ENCODE measurements at places on chromosomes 1 and 21. TPM values are rescaled to one million over a fixed set of nuclear protein-coding genes. Genes with fewer than 3 reads are reported as not detected.

GRCh38 chr1:106492880-106493279 is 563.6 kb upstream of the PRMT6 start:
- DNase-seq: no peak

ALG14 gene
- total RNA-seq: 1.7 TPM

DNA sequence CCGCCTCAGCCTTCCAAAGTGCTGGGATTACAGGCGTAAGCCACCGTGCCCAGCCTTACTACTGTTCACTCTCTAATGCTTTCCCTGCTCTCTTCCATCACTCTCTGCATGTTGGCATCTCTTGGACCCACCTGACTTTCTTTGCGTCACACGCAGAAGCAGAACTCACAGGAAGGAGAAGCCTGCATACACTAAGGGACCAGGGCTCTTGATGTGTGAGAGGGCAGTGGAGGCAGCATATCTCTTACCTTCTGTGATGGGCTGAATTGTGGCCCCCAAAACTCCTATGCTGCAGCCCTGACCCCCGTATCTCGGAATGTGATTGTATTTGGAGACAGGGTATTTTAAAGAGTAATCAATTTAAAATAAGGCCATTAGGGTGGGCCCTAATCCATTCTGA is 26.7 kb upstream of the SLAMF9 start:
- no peak for DNase-seq

DNA sequence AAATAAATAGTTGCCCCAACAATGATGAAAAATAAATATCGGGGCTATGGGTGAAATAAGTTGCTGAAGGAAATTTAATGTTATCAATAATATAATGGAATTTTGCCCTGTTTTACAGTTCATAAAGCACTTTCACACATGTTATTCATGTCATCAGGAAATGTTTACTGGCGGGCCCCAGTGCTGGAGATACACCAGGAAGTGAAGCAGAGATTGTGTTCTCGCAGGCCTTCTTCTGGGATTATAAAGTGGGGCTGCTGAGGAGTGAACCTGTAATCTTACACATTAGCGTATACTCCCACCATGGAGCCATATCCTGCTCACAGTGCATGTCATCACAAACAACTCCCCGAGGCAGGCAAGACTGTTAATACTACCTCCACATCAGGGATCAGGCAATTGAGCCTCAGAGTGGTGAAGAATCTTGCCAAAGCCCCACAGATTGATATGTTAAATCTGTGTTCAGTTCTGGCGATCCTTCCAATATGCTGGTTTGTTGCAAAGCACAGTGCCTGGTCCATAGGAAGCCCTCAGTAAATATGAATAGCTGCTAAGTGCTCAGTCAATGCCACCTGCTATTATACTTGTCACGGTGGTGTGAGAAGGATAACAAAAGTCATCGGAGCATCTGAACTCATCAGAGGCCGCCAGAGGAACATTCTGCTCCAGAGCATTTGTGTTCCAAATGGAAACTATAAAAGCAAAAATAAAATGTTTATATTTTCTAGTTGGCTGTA is 104.4 kb upstream of the UBE2U start:
- no peak for DNase-seq
